ENCODE measurements at places on chromosomes 2 and 18. TPM values are rescaled to one million over a fixed set of nuclear protein-coding genes. Genes with fewer than 3 reads are reported as not detected.

- DNase-seq: no peak
Measured at GRCh38 chr2:7209757-7210555, 292.7 kb downstream of the RNF144A start.

- DNase-seq: no peak
Measured at GRCh38 chr2:27730261-27730662, 41.3 kb upstream of the MRPL33 start.

GRCh38 chr2:70078384-70078783 is 8.9 kb upstream of the PCBP1 start:
- DNase-seq: no peak

The CHPF gene
- 77.9 TPM for total RNA-seq

GRCh38 chr2:66456183-66457041 is 21.5 kb downstream of the MEIS1 start:
- no peak for DNase-seq

The HOXD13 gene
- not detected for total RNA-seq

GRCh38 chr2:20139407-20140172 is 85.3 kb downstream of the SDC1 start:
- no peak for DNase-seq

The GCA gene
- total RNA-seq: 5.8 TPM

DNA sequence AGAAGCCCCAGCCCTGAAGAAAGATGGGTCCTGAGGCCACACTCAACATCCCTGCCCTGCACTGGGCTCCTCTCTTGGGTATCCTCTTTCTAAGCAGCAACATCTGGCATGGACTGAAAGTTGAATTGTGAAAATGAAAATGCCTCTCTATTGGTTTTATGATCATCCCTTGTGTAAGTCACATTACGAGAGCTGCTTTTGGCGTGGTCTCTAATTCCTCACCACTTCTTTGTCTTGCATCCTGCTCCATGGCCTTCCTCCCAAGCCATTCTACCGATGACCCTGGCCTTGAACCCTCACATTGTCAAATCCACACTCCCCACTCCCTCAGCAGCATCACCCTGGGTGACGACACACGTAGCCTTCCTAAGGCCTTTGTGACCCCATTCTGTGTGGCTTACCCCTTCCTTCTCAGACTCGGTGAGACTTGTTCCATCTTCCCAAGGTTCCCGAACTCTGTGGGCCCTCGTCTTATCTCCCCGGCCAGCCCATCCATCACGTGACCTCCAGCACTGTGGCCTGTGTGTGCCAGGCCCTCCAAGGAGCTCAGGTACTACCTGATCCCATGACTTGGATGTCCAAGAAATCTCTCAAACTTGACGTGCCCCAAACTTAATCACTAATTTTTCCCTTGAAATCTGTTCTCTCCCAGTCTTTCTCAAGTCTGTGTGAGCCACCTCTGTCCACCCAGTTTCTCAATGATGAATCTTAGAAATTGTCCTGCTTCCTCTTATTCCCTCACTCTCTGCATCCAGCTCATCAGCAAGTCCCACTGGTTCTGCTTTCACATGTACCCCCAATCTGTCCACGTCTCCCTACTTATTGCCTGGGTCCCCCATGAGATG is 194.7 kb upstream of the HS6ST1 start:
- DNase-seq: no peak

DNA sequence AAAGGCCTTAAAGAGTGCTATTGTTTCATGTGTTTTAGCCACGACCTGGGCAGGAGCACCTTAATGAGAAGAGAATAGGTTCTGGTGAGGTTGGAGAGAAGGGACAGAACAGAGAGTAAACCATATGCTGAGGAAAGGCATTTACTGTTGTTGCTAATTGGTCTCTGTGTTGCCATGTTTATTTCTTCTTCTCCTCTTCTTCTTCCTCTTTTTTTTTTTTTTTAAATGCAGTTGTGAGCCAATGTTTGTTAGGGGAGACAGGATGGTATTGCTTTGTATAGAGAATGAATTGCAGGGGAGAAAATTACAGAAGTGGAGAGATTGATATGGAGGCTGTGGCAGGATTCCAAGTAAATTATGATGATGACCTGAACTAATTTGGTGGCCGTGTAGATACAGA is 2.6 kb downstream of the SCN9A start:
- DNase-seq: no peak

DNA sequence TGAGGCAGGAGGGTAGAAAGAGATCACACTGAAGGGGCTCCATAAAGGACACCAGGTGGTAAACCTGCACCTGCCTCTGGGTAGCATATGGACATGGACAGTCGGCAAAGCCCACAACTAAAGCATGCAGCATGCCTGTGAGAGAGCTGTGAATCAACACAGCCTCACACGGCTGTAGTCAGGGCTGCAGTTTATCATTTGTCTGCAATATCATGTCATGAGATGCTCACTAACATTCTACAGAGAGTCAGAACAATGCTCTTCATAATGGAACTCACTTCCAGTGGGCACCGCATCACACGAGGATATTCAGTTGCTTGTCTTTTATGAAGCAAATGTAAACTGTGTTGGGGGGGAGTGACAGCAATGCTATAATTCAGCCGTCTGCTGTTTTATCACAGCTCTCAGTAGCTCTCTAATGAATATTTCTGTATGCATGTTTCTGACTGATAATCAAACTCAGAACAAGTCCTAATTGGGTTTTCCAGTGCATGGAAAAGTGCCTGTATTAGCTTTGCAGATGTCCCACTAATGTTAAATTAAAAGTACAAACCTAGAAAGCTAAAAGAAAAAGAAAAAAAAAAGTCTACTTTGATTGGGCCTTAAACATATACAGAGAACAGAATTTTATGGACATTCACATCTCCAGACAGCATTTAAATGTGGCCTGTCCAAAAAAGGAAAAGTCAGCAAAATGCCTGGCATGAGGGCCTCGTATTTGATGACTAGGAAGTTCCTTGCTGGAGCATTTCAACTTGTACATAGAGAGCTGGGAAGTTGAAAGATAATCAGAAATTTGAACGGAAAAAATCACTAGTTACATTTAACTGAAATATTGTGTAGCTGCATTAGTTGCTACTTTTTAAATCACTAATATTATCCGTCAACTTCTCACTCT is 406.1 kb upstream of the SOX11 start:
- DNase-seq: no peak

- no peak for DNase-seq
Measured at GRCh38 chr2:198453866-198454265, 649.5 kb downstream of the PLCL1 start.
